ENCODE measurements at places on chromosomes 1 and 21. TPM values are rescaled to one million over a fixed set of nuclear protein-coding genes. Genes with fewer than 3 reads are reported as not detected.

OR6K3 gene
- 0.12 TPM for polyA plus RNA-seq

KIF14 gene
- 7.2 TPM for polyA plus RNA-seq

AGRN gene
- polyA plus RNA-seq, result 182 TPM

TSPAN1 gene
- 75.4 TPM for polyA plus RNA-seq

OLFM3 gene
- polyA plus RNA-seq, result 30.3 TPM

UBAP2L gene
- 178 TPM for polyA plus RNA-seq

LYPD8 gene
- polyA plus RNA-seq, result not detected

DAP3 gene
- 110 TPM for polyA plus RNA-seq

BSND gene
- 4.6 TPM for polyA plus RNA-seq

TLCD4 gene
- polyA plus RNA-seq, result 6.8 TPM

ELF3 gene
- 42.8 TPM for polyA plus RNA-seq

IVL gene
- polyA plus RNA-seq, result 0.42 TPM

TNFRSF4 gene
- polyA plus RNA-seq, result 0.74 TPM

GBP2 gene
- polyA plus RNA-seq, result 3.5 TPM

PODN gene
- polyA plus RNA-seq, result 1.4 TPM

LCK gene
- 4.5 TPM for polyA plus RNA-seq

LRIF1 gene
- polyA plus RNA-seq, result 19.7 TPM

ACBD3 gene
- polyA plus RNA-seq, result 59.2 TPM

OR2G6 gene
- polyA plus RNA-seq, result 0.03 TPM

TSPAN2 gene
- 38.6 TPM for polyA plus RNA-seq

LRRC8C gene
- 8.0 TPM for polyA plus RNA-seq
